Skin of body (tissue), 3 donors: ENCODE measurements at places on chromosomes 12 and 14. TPM values are rescaled to one million over a fixed set of nuclear protein-coding genes. Genes with fewer than 3 reads are reported as not detected.

Gene KRT6A
- total RNA-seq = 333 TPM

DNA sequence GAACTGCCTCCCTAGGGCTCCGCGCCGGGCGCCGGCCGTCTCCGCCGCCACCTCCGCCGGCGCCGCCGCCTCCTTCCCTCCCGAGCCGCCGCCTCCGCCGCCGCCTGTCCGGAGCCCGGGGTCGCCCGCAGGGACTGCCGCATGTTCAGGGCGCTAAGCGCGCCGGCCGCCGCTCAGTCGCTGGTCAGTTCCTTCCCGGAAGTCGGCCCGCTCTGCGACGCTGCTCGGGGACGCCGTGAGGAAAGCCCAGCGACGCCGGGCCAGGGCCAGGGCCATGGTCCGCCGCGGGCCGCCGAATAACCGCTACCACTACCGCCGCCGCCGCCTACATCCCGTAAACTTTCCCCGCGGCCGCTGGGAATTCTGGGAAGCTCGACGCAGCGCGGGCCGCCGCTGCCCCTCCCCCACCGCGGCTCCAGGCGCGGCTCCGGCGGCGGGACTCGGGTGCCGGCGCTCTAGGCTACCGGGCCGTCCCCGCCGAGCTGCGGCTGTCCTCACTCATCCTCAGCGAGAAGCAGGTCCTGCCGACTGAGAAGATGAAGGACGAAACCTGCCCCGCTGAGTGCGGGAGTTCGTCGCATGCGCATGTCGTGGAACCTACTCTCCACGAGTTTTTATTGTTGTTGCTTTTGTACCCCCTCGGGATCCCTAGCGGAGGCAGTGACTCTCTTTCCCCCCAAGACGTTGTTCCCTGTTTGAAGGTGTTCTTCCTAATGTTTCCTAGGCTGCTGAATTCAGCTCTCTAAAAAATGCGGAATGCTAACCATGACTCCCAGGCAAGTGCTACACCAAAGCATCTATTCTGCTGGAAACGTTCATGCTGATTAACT, at the start of gene SAV1:
Gene SAV1, minus strand, starts transcription at position 311 of the 830 bp plus-strand sequence. CDS start 339 bp downstream, outside the sequence.
- DNase-seq = peak; percentile 71

- no peak for DNase-seq
Observed at GRCh38 chr14:92759300-92759678, 10.9 kb upstream of the LGMN start.

DNA sequence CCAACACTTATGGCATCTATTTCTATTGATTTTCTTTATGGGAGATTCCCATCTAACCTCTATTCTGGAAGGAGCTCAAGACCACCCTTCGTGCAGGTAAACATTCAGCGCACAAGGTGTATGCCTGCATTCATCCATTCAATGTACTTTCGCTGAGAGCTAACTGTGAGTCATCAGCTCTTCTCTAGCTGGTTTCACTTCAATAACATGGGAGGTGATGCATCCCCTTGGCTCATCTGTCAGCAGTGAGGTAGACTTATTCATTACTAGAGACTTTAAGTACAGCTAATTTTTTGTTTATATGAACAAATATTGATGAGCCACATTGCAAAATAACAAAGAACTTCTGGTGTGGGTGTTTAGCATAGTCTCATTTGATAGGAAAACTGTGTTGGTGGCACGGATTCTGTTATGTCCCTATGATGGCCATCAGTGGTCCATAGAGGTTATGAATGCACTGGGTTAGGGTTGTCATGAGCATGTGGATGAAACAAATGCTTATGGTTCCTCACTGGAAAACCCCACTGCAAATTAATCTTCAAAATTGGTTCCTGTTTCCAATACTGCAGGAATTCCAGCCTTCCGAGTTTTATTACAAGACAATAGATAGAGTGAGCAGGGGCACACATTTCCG, 1151.0 kb downstream of the BCL11B start:
- DNase-seq = no peak

DNA sequence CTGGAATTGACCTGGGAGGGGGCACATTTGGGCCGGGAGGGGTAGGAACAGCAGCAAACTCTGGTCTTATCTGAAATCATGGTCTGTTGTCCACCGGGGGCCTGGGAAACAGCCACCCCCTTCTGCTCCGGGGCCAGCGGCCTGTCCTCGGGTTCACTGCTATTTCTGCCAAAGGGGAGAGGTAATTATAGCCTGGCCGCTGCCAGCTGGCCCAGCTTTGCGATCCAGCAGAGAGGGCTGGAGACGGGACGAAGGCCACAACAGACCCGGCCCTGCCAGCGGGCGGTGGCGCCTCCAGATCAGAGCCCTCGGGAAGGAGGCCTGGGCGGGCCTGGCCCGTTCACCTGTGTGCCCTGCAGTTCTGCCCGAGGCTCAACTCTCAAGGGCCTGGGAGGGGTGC, at the start of gene C14orf180:
Gene C14orf180, plus strand, starts transcription at position 258 of the 400 bp plus-strand sequence. CDS start 6,667 bp downstream, outside the sequence.
- DNase-seq = no peak

DNA sequence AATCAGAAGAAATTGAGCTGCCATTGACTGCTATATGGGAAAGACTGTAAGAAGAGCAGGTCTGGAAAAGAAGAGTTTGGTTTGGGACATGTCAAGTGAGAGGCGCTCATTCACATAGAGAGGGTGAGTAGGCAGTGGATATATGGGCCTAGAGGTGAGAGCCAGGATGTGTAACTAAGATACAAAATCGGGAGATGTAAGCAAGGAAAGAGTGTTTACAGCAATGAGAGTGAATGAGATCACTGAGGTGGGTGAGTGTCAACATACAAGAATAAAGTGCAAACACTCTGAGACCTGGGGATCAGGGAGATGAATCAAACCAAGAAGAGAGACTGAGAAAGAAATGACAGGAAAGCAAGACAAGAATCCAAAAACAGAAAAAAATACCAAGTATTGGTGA, 58.0 kb upstream of the RTRAF start:
- no peak for DNase-seq
